Endothelial cell (in vitro differentiated cells): ENCODE measurements at places on chromosomes 5 and 9.
A peak's percentile ranks its signal among the peaks of the same experiment; 100 is the strongest.

DNA sequence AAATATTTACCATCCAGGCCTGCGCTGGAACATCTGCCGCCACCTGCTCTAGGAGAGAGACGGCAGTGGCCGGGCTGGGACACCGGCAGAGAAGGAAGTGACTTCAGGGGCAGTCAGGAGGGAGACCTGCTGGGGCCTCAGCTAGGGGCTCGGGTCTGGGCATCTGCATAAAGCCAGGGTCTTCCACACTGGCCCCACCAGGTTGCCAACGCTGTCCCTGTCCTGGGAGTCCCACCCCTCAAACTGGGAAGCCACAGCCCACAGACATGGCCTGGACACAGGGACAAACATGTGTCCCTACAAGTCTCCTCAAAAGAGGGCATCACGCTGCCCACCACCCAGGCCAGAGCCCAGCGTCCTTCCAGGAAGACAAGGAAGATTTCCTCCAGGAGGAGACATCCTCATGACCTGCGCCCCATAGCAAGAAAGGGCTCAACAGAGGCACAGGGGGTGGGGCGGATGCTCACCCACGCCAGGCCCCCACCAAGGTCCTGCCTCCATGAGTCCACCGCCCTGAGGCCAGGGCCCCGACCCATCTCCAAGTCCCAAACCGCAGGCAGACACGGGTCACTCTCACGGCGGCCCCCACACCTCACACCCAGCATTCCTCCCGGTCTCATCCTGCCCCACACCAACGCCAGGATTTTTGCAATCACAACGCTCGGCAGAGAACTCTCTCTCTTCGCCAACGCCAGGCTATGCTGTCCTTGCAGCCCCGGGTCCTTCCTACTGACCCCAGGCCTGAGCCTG is 9.0 kb downstream of the VAV2 start:
- DNase-seq = no peak

GRCh38 chr5:155844542-155844941 is 482.4 kb upstream of the SGCD start:
- no peak for DNase-seq

- no peak for DNase-seq
Measured at GRCh38 chr5:143586781-143587362, 183.4 kb upstream of the NR3C1 start.

- no peak for DNase-seq
Measured at GRCh38 chr5:37248421-37248969, 681 bp downstream of the CPLANE1 start.

GRCh38 chr5:32446630-32447029 is 2.1 kb upstream of the ZFR start:
- DNase-seq = no peak

- DNase-seq = no peak
Measured at GRCh38 chr9:129194221-129194620, 16.2 kb upstream of the IER5L start.

DNA sequence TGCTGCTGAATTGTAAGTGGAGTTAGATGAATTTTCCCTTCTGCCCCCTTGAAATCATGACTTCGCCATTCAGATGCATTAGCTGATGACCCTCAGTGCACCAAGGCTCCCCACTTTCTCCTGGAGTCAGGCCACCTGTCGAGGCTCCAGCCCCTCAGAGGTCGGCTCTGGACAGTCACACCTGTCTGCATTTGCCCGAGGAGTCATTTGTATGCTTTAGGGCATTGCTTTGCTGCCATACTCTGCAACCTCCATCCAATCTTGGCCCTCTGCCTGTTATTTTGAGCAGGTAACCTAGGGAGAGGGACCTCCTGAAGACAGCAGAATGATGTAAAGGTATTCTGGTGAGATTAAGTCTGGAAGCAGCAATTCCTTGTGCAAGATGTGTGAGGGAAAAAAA is 144.8 kb downstream of the MACROH2A1 start:
- DNase-seq = no peak

DNA sequence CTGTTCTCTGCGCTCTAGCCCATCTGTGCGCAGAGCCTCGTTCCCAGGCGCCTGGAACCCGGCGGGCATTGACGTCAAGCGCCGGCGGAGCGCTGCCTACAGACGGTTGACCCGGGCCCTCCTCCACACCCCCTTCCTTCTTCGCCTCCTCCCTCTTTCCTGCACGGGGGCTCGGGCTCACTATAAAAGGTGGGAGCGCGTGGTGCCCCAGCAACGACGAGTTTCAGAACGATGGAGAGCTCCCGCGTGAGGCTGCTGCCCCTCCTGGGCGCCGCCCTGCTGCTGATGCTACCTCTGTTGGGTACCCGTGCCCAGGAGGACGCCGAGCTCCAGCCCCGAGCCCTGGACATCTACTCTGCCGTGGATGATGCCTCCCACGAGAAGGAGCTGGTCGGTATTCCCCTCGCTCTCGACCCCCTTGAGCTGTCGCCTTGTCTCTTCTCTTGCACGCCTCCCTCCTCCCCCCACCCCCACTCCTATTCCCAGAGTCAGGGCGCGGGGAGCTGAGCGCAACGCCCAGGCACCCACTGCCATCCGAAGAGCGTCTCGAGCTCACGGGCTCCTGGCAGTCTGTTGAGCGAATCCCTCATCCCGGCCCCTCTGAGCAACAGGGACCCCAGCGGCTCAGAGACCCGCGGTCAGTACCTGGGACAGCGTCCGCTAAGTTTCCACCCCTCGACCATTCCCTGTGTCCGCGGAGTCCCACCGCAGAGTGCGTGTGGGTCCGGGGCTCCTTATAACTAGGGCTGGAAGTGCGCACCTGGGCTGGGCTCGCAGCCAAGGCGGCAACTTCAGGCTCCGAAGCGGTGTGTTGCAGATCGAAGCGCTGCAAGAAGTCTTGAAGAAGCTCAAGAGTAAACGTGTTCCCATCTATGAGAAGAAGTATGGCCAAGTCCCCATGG is at the start of gene CARTPT:
Gene CARTPT, plus strand, starts transcription at position 213 of the 902 bp plus-strand sequence. Its CDS starts 19 bp downstream, at position 232.
- DNase-seq = peak; percentile 74

- no peak for DNase-seq
Measured at GRCh38 chr9:114719290-114719689, 37.3 kb upstream of the TEX48 start.

DNA sequence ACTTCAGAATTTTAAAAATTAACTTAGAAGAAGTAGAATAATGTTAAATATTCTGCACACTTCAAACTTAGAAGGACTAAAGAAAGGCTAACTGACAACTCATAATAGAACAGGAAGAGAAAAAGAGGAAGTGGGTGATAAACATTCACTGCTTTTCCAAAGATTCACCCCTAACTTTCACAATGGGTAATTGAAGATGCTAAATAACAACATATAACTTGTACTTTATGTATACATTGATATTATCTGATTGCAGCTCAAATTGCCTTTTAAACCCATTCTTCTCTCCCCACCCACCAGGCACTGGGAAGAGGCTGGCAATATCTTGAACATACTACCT is 376.6 kb downstream of the EFNA5 start:
- no peak for DNase-seq

GRCh38 chr5:125210242-125210947 is 464.0 kb upstream of the ZNF608 start:
- no peak for DNase-seq

GRCh38 chr5:149572576-149573231 is 8.6 kb upstream of the ARHGEF37 start:
- no peak for DNase-seq

- DNase-seq = peak; percentile 56
Measured at GRCh38 chr9:88990729-88991065, 571 bp upstream of the S1PR3 start.

GRCh38 chr5:178644826-178645545 is 18.1 kb upstream of the CLK4 start:
- DNase-seq = no peak

GRCh38 chr9:136623842-136624183 is 38.9 kb upstream of the EGFL7 start:
- DNase-seq = no peak

DNA sequence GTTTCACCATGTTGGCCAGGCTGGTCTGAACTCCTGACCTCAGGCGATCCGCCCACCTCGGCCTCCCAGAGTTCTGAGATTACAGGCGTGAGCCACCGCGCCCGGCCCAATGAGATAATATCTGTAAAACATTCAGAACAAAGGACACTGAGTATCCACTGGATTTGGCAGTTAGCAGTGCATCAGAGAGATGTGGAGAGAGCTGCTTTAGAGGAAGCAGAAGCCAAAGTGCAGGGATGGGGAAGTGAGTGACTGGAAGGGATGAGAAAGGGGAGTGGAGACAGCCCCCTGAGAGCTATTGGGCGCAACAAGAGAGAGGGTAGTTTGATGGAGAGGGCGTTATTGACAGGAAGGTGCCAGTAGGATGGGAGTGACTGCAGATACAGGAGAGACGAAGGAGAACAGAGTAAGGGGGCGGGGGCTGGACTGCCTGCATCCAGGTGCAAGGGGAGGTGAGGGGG is 157.5 kb upstream of the SHB start:
- DNase-seq = no peak

DNA sequence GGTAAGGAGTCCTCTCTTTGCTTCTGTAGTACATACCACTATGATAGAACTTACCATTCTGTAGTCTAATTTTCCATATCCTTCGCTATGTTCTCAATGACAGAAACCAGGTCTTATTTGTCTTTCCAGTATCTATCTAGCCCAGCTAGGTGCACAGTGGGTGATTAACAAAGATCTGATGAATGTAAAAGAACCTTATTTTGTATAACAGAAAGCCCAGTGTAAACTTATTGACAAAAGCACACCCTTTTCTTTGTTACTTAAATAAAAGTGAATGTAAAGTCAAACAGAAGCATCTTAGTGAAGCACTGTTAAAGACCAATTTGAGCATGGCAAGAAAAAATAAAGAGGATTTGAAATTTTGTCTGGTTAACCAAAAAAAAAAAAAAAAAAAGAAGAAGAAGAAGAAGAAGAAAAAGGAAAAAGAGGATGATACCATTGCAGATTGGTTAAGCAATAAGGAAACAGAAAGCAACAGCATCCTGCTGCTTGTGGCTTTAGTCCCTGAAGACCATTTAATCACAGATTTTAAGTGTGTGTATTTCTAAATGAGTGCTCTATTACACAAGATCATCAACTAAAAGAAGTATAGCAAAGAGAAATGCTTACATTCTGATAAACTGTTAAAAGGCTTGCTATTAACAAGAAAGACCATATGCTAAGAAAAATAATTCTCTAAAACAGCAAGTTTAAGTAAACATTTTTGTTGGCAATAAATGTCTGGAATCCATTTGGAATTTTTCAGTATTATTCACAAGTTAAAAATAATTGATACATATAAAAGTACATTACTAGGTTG is 21.2 kb downstream of the MEGF9 start:
- DNase-seq = no peak

DNA sequence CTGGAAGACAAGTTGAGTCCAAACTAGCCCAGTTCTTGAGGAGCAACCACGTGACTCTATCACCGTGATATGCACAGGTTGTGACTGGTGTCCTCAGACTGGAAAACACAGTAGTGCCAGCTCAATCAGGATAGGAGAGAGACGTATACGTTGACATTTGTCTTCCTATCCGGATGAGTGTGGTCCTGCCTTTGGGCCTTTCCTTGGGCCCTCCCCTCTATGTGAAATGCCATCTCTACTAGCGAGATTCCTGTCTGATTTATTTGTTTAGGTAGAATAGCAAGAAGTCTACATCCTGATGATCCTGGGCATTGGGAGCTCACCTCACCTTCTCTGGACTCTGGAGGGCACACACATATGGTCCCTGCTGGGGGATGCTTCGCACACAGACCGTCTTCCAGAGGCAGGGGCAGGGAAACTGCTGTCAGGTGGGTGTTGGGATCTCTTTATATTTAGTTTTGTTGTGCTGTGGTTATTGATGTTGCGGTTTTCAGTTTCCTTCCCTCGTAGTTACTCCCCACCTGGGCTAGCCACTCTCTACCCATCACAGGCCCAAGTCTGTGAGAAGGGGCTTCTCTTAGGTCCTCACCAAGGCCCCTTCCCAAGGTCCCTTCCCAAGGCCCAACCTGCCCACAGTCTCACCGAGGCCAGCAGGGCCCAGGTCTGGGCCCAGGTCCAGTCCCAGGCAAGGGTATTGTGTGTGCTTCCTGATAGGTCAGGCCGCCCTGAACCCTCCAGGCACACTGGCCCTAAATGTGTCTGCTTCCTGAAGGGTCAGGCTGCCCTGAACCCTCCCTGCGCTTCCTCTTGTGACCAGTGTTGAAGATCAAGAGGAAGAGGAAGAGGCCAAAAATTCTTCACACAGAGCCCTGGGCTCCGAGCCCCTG is 19.0 kb upstream of the SPINK4 start:
- DNase-seq = no peak

GRCh38 chr9:272251-273213 is 57.9 kb downstream of the DOCK8 start:
- no peak for DNase-seq
